NCI-H187 treated with DMSO at 0.1 percent for 48 hours (cell line): ENCODE measurements at places on chromosomes 5 and 9.

DNA sequence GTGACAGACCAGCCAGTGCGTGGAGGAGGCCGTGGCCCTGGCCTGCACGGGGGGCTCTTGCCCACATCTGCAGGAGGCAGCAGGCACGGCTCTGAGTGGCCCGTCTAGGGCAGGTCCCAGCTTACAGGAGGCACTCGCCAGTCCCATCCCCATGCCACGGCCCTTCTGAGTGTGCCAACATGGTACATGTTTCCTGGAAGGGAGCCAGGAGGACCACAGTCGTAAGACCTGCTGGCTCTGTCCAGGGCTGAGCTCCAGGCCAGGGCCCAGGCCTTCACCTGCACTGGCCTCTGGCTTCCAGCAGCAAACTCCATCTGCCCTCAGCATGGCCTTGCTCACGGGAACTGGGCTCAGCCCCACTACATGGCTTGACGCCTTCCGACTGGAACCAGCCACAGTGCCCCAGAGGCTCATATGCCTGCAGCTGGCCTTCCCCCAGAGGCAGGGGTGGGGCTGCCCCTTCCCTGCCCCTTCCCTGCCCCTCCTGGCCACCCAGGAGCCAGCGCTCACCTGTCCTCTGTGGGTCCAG lies 3.8 kb downstream of the NKD2 start:
- no peak for DNase-seq

DNA sequence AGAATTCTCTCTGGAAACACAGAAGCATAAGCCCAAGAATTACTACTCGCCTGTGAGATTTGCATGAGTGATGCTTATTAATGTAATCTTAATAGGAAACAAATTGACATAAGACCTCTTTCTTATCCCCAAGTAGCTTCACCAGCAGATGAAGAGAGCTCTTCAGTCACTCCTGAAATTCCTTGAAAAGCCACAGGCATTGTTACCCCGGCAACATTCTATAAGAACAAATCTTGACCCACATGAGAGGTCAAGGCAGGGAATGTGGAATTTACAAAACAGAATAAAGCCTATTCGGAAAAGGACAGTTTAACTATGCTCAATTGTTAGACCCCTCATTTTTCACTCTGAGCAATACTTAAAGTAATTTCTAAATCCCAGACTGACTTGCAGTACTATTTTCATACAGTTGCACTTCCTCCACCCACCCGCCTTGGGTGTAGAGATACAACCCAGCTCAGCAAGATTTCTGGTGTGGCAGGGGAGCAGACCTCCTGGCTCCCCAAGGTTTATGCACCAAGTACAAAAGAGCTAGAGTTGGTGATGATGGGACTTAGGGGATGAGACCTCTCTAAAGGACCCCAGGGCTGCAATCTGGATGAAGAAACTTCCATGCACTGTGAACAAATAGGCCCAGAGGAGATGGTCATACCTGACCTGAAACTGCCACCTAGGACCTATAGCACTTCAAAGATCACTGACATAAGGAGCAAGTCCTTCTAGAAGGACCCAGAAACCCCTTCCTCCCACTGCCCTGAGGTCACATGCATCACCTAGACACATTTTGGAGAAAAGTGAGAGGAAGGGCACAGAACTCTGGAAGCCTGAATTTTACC lies 242.1 kb downstream of the ZNF608 start:
- DNase-seq: no peak

DNA sequence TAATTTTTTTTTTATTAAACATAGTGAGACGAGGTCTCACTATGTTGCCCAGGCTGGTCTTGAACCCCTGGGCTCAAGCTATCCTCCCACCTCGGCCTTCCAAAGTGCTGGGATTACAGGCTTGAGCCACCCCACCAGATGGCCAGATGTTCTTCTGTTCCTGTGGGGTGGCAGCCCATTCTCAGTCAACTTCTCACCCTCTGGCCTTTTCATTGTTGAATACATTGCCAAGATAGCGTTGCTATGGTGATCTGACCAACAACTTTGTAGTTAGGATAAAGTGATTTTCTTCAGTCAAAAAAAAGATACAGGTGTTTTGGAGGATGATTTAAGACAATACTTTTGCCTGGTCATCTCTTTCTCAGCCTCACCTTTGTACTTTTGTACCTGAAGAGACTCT lies 109.1 kb downstream of the EGFLAM start:
- DNase-seq: no peak

- DNase-seq: no peak
These were observed 371.5 kb upstream of the PRR16 start for GRCh38 chr5:120092649-120093048.

GRCh38 chr9:89295400-89295799 lies 15.6 kb upstream of the CKS2 start:
- no peak for DNase-seq

DNA sequence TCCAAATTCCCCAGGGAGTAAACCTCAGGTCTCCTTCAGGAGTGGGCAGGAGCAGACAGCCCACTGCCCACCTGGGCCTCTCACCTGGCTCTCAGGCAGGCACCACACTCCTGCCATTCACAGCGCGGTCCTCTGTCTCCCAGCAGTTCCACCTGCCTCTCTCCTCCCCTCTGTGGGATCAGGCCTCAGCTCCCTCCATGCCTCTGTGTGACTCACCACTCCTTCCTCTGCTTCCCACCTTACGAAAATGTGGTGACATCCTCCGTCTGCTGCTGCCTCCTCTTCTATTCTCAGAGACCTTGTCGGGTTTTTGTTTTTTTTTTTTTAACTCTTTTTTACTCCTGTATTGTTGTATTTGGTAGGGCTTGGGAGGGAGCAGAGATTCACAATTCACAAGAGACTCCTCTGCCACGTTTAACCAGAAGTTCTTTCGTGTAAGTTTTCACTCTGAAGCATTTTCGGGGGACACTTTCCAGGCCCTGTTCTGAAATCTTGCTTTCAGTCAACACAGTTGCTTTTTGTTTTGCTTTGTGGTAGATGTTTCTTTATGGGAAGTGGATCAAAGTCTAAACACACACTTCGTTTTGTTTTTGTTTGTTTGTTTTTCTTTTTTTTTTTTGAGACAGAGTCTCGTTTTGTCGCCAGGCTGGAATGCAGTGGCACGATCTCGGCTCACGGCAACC lies 21.1 kb upstream of the CDKN2AIPNL start:
- DNase-seq: no peak

GRCh38 chr5:131974622-131974955 lies 29.1 kb upstream of the MEIKIN start:
- no peak for DNase-seq

DNA sequence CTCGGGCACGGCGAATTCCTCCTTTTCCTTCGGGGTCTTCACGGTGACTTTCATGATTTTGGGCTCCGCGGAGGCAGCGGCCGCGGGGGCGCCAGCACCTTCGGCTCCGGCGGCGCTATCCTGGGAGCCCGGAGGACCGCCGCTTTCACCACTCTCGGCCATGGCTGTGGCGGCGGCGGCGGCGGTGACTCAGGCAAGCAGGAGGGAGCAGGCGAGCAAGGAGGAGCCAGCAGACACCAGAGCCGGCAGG lies 315 bp downstream of the UBQLN1 start:
- DNase-seq: no peak

GRCh38 chr5:147290261-147290660 lies 55.4 kb downstream of the STK32A start:
- no peak for DNase-seq

DNA sequence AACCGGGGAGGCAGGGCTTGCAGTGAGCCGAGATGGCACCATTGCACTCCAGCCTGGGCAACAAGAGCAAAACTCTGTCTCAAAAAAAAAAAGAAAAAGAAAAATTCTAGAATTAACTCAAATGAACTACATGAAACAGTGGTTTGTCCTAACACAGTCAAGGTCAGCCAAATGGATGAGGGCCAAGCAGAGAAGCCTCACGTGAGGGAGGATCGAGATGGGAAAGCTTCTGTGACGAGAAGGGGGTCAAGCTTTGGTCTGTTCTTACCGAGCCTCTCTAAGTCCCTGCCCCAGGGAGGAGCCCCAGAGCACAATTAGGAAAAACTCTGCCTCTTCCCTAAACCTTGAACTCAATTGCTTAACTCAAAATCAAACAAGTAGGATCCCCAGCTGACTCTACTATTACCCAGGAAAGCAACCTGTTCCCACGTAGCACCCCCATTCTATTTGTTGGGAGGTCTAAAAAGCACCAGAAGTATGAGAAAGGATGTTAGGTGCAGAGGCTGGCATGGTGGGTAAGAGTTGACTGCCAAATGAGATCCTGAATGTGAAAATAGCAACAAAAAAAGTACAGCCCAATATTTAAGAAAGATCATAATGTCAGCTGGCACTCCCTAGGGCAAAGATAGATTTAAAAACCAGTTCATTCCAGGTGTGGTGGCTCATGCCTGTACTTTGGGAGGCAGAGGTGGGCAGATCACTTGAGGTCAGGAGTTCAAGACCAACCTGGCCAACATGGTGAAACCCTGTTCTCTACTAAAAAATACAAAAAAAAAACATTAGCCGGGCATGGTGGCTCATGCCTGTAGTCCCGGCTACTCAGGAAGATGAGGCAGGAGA lies 7.2 kb downstream of the ALDH7A1 start:
- DNase-seq: no peak

DNA sequence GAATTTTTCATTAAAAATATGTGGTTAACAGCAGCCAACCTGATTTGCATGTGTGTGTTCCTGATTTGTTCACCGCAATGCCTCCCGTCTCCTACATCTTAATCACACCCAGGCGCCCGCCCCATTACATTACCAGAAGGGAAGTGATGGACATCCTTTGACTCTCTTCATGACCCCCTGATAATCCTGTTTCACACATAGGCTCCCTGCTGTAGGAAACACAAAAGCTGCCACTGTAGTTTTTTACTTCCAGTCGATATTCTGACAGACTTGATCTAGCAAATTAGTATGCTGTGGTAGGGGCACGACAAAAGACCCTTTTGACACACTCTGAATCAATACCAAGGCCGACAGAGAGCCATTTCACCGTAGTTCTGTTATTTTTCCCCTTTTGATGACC lies 287.8 kb upstream of the ISL1 start:
- no peak for DNase-seq
